ENCODE measurements at places on chromosomes 12 and 14. TPM values are rescaled to one million over a fixed set of nuclear protein-coding genes. Genes with fewer than 3 reads are reported as not detected.
A peak's percentile ranks its signal among the peaks of the same experiment; 100 is the strongest.

DNA sequence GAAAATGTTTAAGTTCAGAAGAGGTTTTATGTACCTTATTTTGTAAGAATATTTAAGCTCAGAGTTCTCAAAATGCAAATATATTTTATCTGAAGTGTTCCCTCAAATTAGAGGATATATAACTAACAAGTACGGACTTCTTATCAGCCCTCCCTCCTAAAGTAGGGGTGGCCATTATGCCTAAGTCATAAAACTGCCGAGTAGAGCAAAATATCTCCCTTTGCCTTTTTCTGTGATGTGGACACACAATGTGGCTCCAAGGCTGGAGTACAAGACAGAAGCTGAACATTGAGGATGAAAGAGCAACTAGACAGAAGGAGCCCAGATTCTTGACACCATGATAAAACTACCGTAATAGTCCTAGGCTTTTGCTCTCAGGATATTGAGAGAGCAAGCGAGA lies 120.9 kb downstream of the MED13L start:
- DNase-seq = no peak

The PLA2G1B gene
- total RNA-seq = not detected

GRCh38 chr12:2679816-2680675 lies 114.7 kb upstream of the FKBP4 start:
- peak; percentile 31 for DNase-seq

The TMCC3 gene
- total RNA-seq = 2.1 TPM

DNA sequence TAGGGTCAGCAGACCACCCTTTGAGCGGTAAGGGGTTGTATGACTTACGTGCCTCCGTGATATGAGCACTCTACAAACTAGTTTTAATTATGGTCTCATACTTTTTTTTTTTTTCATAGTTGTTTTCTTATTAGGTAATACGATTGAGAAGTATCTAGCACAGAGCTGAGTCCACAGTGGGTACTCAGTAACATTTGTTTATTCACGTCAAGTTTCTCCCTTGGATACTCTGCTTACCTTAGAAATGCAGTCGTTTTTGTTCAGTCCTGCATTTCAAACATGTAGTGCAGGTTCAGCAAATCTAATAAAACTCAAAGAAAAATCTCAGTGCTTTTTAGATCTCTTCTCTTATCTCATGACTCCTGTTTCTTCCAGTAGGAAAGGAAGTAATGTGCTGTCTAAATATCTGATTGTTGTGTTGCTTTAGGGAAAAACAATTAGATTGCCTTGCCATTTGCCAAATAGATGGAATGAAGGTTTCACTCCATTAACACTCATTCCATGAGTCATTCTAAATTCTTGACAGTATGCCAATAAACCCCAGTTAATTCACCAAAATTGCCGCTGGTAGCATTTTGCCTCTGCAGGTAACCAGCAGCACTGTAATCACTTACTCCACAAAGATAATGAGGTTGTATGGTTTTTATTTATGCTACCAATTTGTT lies 118.9 kb downstream of the PTCSC3 start:
- peak; percentile 34 for DNase-seq

GRCh38 chr14:100302616-100303015 lies 3.6 kb downstream of the SLC25A29 start:
- peak; percentile 23 for DNase-seq

DNA sequence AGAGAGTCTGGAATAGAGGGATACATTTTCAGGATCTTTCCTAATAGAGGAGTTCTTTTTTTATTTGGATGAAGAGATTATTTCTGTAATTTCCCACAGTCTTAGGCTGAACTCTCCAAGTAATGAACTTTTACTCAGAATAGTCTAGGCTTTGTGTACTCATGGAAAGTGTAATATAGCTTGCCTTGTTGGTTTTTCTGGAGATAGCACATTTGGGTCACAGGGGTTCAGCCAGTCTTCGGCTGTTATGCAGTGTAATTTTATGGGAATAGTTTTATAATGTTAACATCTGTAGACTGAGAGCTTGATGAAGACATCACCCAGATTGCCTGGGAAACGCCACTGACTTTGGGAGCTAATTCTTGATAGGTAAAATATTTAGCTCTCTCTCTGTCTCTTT lies 450.8 kb downstream of the RAD51B start:
- DNase-seq = no peak

DNA sequence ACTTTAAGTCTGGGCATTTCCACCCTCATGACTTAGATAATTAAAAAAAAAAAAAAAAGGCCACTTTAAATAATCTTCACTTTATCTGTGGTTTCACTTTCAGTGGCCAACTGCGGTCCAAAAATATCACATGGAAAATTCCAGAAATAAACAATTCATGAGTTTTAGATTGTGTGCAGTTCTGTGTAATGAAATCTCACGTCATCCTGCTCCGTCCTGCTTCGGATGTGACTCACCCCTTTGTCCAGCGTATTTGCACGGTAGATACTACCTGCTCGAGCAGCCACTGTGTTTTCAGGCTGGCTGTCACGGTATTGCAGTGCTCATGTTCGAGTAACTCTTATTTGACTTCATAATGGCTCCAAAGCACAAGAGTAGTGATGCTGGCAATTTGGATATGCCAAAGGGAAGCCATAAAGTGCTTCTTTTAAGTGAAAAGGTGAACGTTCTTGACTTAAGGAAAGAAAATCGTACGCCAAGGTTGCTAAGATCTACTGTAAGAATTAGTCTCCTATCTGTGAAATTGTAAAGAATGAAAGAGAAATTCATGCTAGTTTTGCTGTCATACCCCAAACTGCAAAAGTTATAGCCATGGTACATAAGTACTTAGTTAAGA lies 2.4 kb downstream of the E2F7 start:
- peak; percentile 92 for DNase-seq

GRCh38 chr14:59939828-59940227 lies 19.9 kb downstream of the LRRC9 start:
- DNase-seq = no peak

The ABCC9 gene
- under 0.01 TPM for total RNA-seq

The COQ10A gene
- total RNA-seq = 7.6 TPM

DNA sequence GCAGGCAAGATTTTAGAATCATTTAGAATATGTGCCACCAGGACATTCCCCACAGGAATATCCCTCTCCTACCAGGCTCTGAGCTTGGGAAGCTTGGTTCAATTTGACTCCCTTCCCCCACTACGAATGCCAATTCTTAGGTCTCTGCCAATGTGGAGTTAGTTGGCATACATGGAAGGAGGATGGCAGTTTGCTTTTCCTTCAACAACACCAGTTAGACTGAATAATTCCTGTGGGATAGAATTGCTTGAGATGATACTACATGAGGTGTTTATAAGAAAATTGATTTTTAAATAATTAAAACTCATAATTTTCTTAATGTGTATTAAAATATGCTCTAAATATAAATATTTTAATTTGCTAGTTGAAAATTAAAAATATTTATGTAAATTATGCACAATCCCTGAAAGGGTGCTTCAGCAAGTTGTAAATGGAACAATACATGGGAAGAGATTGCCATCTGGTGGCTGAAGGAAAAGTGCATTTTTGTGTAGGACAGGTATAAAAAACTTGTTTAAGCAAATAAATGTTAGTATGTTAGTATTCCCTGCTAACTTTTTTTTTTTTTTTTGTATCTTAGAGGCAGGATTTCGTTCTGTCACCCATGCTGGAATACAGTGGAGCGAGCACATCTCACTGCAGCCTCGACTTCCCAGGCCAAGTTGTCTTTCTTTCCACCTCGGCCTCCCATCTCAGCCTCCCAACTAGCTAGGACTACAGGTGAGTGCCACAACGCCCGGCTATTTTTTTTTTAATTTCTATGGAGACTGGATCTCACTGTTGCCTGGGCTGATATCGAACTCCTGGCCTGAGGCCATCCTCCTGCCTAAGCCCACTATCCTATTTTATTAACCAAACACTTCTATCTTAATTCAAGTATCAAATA lies 25.8 kb upstream of the STRAP start:
- DNase-seq = peak; percentile 53

The PPP1R1A gene
- total RNA-seq = not detected

The HOXC9 gene
- total RNA-seq = 5.9 TPM

DNA sequence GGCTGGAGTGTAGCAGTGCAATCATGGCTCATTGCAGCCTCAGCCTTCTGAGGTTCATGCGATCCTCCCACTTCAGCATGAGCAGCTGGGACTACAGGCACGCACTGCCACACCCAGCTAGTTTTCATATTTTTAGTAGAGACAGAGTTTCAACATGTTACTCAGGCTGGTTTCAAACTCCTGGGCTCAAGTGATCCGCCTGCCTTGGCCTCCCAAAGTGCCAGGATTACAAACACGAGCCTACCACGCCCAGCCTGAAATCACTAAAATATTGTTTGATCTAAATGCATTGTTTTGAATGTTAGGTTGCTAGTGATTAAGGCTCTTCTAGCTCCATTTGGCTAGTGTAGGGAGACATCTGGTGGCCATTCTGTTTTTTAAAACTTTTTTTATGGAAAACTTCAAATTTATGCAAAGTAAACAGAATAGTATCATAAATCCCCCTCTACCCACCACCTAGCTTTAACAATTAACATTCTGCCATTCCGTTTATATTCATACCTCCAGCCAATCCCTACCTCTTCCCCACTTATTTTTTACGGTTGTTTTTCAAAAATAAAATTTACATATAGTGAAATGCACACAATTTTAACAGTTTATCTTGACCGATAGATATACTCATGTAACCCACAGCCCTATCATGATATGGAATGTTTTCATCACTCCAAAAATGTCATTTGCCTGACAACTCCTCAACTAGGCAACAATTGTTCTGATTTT lies 37.8 kb downstream of the MYO1H start:
- peak; percentile 41 for DNase-seq

DNA sequence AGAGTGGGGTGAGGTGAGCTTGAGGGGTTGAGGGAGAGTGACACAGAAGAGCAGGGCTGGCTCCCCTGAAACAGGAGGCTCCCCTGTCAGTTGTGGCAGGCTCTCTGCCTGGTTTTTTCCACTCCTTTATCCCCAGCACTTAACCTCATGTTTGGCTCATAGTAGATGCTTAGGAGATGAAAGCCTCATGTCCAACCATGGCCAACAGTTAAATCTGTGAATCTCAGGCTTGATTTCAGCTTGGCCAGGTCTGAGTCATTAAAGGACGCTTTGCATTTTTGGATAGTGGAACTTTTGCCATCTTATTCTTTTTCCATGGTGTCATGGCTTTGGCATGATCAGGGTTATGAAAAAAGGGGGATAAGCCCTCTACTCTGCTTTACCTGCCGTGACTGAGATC lies 117.2 kb downstream of the CACNA1C start:
- peak; percentile 54 for DNase-seq
